Jurkat, Clone E6-1 (cell line): ENCODE measurements at places on chromosomes 12 and 14.

- DNase-seq = no peak
Observed at GRCh38 chr12:27571463-27571862, 47.5 kb downstream of the PPFIBP1 start.

DNA sequence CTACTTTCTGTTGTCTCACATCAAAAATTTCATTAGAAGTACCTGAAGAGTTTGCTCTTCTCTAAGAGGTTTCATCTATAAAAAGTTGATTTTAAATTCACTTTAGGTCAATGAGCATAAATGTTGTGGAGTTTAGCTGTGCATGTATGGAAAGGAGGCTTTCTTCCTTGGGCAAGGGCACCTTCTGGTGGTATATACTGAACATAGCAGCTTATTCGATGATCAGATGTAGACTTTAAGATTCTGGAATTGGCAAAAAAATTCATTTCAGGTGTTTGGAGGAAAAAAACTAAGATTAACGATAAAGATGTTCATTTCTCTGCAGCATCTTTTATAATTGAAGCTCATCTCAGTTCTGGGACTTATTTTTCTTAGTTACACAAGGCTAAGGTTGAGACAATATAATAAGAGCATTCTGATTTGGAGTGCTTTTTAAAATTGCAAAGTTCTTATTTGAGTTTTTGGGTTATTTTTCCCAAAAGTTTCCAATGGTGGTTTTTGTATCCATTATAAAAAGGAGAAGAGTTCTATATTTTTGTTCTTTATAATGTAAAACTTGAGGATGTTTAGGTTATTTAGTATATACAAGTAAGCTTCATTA lies 46.8 kb downstream of the TMEM117 start:
- DNase-seq = peak; percentile 41

DNA sequence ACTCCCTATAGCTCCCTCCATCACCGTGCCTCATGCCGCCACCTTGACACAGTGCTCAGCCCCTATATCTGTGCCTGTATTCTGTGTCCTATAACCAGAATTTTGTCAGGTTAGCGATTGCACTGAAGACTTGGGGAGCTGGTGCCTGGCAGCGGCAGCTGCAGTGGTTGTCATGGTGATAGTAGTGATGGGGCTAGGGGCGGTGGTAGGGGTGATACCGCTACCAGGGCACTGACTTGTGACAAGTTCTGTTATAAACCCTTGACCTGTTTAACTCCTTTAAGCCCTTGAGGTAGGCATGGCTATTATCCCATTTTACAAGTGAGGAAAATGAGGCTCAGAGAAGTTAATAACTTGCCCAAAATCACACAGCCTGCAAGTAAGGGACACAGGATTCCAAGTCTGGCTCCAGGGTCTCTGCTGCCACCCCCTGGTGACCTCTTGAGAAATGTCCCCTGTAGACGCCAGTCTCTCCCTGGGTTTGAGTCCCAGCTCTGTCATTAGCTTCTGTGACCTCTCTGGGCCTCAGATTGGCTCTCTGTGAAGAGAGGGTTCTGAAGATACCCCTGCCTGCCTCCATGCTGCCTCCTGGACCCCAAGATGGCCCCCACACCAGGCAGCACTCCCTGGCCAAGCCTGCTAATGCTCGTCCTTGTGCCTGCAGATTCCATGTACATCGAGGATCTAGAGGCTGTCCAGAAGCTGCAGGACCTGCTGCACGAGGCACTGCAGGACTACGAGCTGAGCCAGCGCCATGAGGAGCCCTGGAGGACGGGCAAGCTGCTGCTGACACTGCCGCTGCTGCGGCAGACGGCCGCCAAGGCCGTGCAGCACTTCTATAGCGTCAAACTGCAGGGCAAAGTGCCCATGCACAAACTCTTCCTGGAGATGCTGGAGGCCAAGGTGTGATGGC lies 121.9 kb downstream of the ESRRB start:
- DNase-seq = no peak

DNA sequence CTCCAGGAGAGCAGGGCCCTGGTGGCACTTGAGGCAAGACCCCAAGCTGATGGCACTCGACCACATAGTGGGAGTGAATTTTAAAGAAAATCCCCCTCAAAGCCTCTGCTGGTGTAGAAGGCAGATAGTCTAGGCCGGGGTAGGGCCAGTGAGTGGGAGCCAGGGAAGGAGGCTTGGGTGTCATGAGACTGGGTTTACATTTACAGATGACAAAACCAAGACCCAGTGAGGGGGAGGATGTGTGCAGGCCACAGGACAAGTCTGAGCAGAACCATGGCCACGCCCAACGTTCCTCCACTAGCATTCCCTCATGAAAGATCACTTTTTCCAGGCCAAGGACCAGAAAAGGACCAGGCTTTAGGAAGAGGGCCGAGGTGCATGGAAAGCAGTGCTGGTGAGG lies 42.0 kb downstream of the EVL start:
- DNase-seq = no peak

DNA sequence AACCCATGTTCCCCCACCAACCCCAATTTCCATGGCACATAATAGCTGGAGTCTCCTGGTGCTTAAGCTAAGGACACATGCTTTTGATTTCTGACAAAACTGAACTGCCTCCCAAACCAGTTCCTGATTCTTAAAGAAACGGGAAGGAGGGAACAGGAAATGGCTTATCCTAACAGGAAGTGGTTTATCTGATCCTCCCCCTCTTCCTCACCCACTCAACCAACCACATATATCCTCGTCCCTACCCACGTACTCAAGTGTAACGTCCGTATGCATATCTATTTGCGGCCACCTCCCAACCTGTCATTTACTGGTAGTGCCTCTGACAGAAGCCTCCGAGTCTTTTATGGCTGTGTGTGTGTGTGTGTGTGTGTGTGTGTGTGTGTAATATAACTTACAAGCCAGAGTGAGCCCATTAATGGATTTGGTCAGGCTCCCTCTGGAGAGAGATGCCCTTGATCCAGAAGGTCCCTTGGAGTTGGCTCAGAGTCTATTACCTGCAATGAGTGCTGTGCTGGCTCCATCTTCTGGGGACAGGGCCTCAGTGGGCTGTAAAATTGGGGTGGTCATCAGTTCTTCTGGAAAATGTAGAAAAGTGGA lies 7.7 kb downstream of the DAZAP2 start:
- DNase-seq = peak; percentile 88

DNA sequence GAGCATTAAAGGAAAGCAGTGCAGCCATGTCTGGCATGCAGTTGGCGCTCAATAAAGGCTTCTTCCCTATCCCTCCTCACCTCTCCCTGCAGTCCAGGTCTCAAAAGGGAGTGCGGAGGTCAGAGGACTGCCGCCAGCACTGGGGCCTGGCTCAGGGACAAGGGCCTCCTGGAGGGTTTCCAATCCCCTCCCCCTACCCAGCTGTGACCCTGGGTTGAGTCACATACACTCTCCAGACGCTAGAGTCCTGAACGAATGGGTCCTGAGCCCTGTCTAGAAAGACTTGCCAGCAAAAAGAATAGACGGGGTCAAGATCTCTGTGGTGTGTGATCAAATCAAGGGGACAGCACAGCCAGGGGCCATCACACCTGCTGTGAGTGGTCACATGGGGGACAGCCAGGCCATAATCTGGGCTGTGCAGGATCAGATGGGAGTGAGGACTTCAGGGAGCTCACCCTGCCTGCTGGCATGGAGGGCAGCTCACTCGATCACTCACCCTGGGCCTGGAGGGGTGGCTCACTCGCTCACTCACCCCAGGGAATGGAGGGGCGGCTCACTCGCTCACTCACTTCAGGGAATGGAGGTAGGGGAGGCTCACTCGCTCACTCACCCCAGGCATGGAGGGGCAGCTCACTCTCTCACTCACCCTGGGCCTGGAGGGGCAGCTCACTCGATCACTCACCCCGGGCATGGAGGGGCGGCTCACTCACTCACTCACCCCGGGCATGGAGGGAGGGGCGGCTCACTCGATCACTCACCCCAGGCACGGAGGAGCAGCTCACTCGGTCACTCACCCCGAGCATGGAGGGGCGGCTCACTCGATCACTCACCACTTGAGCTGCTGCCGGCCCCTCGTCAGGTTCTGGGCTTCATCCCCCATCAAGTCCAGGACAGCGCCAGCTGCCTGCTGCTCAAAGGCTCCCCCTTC lies 12.8 kb downstream of the CFAP73 start:
- no peak for DNase-seq

GRCh38 chr14:105879867-105880561 lies 353.6 kb downstream of the TMEM121 start:
- peak; percentile 63 for DNase-seq

DNA sequence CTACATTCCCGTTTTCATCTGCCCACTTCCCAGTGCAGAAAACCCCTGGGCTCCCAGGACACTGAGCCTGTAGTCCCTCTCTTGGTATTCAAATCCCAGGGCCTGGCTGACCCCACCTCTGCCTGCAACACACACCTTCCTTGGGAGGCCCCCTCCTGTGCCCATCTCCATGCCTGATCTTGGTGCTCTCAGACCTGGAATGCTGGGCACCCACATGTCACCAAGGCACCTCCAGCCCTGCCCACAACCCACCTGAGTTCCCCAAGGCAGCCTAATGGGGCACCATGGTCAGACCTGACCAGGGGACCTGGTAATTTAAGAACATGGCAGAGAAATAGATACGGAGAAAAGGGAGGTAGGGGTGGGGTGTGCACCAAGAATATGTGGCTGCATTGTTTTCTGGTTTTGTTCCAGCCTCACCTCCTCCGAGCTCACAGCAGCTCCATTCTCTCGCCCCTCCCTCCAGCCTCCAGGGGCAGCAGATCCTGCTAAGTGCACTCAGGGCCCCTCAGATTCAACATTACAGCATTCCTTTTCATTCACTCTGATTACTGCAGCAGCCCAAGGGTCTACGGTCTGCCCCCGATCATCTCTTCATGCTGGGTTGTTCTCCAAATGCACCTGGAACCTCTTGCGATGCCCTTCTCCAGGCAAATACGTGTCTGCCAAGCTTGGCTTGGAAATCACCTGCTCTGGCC lies 9.2 kb upstream of the HSP90AA1 start:
- no peak for DNase-seq

GRCh38 chr14:99596772-99597171 lies 7.2 kb downstream of the CCDC85C start:
- no peak for DNase-seq

DNA sequence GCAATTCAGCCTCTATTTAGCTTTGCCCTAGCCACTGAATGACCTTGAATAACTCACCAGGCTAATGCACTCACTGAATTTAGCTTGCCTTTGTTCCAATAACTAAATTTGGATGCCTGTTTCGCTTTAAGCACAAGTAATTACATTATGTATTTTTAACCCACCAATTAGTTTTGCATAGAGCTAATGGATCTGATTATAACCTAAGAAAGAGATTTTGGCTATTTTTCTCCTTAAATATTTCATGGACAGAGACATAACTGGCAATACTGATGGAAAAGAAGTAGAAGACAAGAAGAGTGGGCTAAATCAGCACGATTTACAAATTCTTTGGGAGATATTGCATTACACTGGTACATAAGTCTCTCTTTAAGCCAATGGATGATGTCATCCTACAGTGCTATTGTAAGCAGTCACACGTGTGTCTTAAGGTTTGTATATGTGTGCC lies 85.7 kb downstream of the AKAP6 start:
- no peak for DNase-seq

- DNase-seq = no peak
Observed at GRCh38 chr12:177336-177979, 36.5 kb downstream of the SLC6A12 start.

DNA sequence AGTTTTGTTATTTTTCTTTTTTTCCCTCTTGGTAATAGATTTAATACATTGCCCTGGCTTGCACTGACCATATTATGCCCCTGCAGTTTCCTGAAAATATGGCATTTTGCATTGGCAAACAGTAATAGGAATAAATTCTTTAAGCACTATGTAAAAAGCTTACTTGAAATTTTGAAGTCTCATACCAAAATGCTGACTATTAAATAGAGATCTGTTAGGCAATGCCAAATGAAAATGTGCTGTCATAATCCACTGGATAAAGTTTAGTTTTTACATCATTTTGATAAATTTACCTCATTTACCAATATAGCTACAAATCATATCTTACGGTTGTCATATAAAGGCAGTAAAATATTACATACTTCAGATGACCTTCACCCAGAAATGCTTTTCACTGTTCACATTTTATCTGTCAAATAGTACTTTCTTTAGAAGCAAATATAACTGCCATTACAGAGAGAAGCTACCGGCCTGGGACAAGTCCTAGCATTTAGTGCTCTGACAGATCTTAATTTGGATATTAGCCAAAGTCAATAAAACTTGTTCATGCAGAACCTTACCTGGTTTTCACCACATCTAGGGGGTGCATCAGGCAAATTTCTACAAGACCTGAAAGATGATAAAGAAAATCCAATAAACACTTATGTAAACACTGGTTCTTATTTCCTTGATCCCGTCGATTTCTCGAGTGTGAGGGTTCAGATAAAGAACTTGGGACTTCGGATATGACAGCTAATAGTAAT lies 212.9 kb downstream of the PAX9 start:
- no peak for DNase-seq

DNA sequence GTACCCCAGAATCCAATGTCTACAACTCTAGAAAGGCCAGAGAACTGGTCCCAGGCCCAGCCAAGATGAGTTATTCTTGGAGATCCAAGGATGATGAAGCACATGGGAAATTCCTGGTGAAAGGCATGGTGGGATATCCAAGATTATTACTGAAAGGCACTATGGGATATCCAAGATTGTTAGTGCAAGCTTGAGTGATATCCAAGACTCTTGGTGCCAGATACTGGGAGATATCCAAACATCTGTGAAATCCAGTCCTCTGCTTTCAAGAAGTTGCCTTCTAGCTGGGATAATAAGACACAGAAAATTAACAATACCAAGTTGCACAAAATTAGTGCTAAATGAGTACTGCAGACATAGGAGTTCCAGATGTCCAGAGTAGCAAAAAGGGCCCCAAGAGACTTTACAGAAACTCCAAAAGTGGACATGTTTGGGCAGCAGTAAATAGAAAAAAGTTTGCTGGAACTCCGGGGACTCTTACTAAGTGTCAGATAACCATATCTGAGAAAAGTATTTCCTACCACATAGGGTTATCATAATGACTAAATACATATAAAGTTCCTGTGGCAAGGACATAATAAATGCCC lies 34.6 kb downstream of the PHLDA1 start:
- DNase-seq = no peak

DNA sequence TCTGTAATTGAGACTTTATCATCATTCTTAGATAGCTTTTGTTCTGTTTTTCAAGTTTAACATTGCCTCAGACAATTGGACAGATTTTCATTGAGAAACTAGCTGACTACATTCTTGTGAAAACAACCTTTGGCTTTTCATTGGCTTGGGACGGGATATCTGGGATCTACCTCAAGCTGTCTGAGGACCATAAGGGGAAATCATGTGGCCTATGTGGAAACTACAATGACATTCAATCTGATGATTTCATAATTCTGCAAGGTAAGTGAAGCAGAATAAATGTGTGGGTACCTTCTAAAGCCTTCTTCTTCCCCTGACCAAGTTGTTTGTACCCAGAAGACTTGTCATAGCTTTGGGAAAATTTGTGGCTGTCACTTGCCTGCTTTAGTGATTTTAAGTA lies 133.5 kb downstream of the OTOGL start:
- no peak for DNase-seq

- no peak for DNase-seq
Observed at GRCh38 chr12:119676022-119676421, 8.1 kb downstream of the PRKAB1 start.

- DNase-seq = no peak
Observed at GRCh38 chr12:65287426-65287825, 8.9 kb downstream of the MSRB3 start.

- no peak for DNase-seq
Observed at GRCh38 chr14:85466678-85467077, 63.3 kb upstream of the FLRT2 start.
